ENCODE measurements at places on chromosomes 7 and 10. TPM values are rescaled to one million over a fixed set of nuclear protein-coding genes. Genes with fewer than 3 reads are reported as not detected.
A peak's percentile ranks its signal among the peaks of the same experiment; 100 is the strongest.

DNA sequence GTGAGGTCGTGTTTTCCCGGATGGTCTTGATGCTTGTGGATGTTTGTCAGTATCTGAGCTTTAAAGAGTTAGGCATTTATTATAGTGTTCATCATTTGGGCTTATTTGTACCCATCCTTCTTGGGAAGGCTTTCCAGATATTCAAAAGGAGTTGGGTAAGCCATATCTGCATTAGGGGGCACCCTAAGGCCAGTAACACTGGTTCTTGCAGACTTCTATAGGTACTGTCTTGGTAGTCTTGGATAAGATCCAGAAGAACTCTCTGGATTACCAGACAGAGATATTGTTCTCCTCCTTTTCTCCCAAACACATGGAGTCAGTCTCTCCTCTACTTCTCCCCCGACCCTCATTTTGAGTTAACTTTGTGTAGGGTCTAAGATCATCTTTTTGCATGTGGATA lies 92.8 kb downstream of the SDK1 start:
- DNase-seq: no peak

GRCh38 chr10:125103466-125103865 lies 56.9 kb downstream of the CTBP2 start:
- DNase-seq: no peak

DNA sequence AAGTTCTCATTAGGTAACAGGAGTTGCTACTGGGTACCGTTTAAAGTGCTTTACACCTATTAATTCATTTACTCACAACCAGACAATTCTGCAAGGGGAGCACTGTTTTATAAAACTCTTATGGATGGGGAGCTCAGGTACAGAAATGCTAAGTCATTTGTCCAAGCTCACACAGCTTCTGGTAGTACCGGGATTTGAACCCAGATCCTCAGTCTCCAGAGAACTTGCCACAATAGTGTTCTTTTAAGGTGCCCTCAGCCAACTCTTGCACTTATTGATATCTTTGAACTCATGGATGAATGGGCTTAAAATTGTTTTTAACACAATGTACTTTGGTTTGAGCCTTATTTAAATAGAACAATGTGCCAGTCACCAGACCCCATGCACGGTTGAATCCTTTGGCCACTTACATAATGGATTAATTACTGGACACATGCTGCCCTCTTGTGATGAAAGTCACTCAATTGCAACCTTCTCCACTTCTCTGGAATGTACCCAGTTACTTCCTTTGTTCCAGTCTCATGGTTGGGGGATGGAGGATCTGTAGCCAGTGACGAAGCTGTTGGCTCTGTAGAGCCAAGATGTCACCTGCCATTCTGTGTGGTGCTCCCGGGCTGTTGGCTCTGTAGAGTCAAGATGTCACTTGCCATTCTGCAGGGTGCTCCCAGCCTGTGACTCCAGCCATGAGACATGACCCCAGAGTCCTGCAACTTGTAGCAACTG lies 65.6 kb downstream of the NOD1 start:
- DNase-seq: peak; percentile 71

- no peak for DNase-seq
Observed at GRCh38 chr10:102324061-102324460, 71.4 kb upstream of the NFKB2 start.

- no peak for DNase-seq
Observed at GRCh38 chr10:12416344-12417050, 67.2 kb downstream of the CAMK1D start.

DNA sequence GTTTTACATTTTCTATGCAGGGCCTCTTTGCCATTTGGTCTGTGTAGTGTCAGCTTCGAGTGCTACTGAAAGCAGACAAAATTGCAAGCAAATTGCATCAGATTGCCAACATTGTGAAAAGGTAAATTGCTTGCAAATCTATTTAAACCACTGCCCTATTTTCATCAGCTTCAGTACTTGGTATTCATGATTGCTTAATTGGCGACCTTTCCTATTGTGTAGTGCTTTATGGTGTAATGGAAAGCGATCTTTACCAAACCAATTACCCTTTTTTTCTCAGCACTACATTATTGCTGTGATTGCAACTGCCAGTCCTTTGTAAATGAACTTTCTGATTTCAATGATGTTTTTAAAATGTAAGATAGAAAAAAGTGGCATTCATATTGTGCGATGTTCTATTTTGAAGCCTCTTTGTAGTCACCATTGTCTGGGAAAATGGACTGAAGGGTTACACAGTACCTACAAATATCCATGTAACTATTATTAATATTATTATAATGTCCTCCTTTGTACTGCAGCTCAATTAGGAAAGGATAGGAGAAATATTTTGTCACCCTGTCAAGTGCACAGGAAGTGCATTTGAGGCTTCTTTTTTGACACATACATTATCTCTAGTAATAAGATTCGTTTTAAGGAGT lies 177.7 kb upstream of the SP8 start:
- DNase-seq: no peak

DNA sequence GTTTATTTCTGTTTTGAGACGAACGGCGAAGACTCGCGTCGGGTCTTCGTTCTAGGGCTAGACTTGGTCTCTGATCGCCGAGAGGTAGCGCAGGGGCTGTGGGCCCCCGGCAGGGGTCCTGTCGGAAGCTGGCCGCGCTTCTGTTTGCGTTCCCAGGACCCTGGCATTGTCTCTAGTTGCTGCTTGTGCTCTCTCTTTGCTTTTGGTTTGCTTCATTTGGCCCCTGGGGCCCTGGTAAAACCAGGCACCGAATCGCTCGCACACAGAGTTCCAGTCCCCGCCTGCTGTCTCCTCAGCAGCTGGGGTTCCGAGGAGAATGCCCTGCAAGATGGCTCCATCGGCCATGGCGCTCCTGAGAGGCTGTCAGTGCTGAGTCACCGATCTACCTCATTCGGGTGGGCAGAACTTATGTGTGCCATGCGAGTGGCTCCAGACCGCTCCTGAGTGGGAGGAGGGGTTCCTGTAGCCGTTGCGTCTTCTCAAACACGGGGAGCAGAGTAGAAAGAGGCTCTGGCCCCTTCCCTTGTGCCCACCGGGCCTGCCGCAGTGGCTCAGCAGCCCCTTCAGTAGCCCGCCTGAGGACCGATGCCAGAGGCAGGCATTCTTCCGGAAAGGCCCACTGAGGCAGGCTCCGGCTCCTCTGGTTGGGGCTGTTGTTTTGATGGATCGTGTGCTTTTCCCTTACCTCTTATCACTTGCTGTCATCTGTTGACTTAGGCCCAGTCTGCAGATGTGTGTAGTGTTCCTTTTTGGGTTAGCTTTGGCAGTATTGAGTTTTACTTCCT lies 826 bp downstream of the CHPF2 start:
- DNase-seq: no peak

GRCh38 chr10:116113721-116114501 lies 159.1 kb downstream of the GFRA1 start:
- DNase-seq: no peak

GRCh38 chr7:131224996-131225395 lies 102.7 kb upstream of the MKLN1 start:
- no peak for DNase-seq

GRCh38 chr10:836782-837181 lies 94.7 kb downstream of the LARP4B start:
- no peak for DNase-seq

DNA sequence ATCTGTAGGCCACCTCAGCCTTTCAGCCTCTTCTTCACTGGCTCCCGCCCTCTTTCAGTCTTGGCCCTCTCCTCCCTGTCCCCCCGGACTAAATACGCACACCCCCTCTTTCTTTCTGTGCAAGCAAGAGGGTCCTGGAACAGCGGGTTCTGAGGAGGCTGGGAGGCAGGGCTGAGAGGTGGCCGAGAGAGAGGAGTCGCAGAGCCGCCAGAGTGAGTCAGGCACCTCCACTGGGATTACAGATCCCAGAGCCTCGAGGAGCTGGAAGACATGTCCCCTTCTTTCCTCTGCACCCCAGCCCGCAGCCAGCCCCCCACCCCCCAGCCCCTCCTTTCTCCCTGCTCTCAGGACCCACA lies 182 bp downstream of the CCDC136 start:
- DNase-seq: no peak

DNA sequence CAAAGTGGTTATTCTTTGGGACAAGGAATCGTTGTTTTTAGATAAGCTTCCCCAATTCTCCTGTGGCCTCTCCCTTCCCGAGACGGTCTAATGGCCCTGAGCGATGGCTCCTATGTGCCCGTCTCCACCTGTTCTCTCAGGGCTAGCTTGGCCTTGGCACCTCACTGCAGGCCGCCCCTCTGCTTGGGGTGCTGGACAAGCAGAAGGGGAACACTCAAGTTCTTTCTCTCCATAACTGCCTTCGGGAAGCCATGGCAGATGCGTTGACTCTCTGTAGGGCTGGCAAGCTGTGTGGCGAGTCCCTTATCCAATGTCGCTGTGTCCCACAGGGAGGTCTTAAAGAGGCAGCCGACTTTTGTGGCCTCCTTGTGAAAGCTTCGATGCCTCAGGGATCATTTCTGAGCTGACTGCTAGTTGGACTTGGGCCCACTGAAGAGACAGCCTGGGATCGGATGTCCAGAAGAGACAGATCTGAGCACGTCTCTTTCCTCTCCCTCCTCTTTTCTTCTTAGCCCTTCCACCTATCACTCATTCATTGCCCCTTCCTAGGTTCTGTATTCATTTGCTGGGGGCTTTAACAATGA lies 70.8 kb downstream of the GRK5 start:
- no peak for DNase-seq

DNA sequence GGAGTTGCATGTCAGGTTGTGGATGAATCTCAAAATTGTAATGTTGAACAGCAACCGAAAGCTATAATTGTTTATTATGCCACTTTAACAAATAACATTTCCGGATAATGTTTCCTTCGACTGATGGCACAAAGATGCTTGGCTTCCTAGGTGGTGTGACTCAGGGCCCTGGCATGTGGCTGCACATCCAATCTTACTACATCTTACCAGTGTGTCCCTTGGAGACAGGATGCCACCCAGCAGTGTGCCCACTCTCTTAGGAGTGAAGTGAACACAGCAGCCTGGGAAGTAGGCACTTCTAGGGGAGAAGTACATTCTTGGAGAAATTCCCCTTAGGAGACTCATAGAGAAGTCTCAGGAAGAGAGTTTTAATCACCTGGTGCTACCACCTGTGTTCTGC lies 33.0 kb upstream of the GPR26 start:
- DNase-seq: no peak

GRCh38 chr10:60573336-60573735 lies 183.7 kb upstream of the ANK3 start:
- DNase-seq: no peak

DNA sequence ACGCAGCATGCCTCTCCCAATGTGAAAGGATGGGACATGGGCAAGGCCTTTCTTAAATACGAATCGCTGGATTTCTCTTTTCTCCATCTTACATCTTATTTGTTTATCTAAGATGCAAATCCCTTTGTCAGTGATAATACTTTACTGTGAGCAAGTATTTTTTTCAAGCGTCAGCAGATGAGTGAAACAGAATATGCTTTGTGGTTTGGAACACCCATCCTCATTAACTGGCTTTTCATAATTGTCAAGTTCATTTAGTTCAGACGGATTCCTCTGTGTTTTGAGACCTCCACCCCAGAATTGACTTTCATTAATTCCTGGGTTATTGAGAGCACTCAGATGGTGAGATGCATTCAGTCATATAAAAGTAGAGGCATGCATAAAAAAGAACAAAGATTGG lies 149.8 kb downstream of the NSUN6 start:
- DNase-seq: no peak

- DNase-seq: no peak
Observed at GRCh38 chr10:6044060-6044459, 18.1 kb downstream of the IL2RA start.

GRCh38 chr7:6317797-6318438 lies 45.5 kb upstream of the CYTH3 start:
- DNase-seq: peak; percentile 85

DNA sequence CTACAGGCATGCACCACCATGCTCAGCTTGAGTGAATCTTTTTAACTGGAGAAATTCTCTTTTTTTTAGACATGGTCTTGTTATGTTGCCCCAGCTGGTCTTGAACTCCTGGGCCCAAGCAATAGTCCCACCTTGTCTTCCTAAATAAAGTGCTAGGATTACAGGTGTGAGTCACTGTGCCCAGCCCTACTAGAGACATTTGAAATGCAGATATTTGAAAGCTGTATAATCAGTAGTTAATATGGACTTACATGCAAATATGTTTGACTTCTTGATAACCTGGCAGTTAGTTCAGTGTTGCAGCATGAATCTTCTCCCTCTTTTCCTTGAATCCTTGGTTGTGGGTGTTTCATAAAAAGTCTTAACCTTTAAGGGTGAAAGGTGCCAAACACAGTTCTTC lies 8.7 kb downstream of the TRRAP start:
- DNase-seq: no peak

GRCh38 chr7:108324053-108325038 lies 131.9 kb downstream of the NRCAM start:
- DNase-seq: no peak

- no peak for DNase-seq
Observed at GRCh38 chr10:46559231-46559671, 2.8 kb upstream of the GPRIN2 start.

GRCh38 chr10:58775960-58776567 lies 263.4 kb downstream of the BICC1 start:
- DNase-seq: no peak

Gene SPDYE8
- not detected for total RNA-seq

Gene PDK4
- total RNA-seq: 7.6 TPM

Gene OR2F2
- not detected for total RNA-seq

Gene PGAM2
- total RNA-seq: 13.0 TPM

Gene DYNC1I1
- total RNA-seq: 15.2 TPM

Gene LRRD1
- total RNA-seq: 1.7 TPM

Gene MOGAT3
- total RNA-seq: not detected

Gene FHIP2A
- 33.9 TPM for total RNA-seq

Gene POM121L12
- total RNA-seq: not detected

Gene PRR15
- not detected for total RNA-seq

Gene PILRA
- total RNA-seq: 3.3 TPM

Gene MLLT10
- 74.9 TPM for total RNA-seq

Gene RASSF4
- total RNA-seq: 26.5 TPM

Gene ANKIB1
- total RNA-seq: 88.2 TPM

Gene HEPACAM2
- 0.18 TPM for total RNA-seq

Gene DPCD
- total RNA-seq: 13.1 TPM

Gene C7orf33
- total RNA-seq: 0.64 TPM

Measured in cerebellum (tissue), 4 donors.